Activated T-helper 9 cell treated with anti-CD3 and anti-CD28 coated beads, Interleukin-2, amount 50 U/mL, for 16 hours (primary cell): ENCODE measurements at places on chromosomes 4 and X.

DNA sequence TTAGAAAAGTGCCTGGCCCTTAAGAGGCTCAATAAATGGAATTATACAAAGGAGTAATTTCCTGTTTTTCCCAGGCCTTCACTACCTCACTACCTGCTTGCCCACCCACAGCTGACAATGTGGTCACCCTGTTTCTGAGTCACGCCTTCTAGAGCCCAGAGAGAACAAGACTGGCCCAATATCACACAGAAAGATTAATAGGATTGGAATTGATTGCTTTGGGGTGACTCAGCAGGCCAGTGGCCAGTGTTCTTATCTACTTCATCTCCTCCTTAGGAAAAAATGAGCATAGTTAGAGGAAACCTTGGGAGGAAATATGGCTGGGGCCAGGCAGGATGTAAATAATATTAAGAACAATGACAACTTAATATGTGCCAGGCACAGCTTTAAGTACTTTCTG, 4.5 kb upstream of the FGF16 start:
- no peak for DNase-seq

- DNase-seq = no peak
Observed at GRCh38 chr4:43282534-43282933, 390.0 kb downstream of the GRXCR1 start.

GRCh38 chrX:148530464-148531077, 30.2 kb downstream of the AFF2 start:
- DNase-seq = no peak

- DNase-seq = no peak
Observed at GRCh38 chrX:46254641-46255040, 290.6 kb downstream of the ZNF674 start.

DNA sequence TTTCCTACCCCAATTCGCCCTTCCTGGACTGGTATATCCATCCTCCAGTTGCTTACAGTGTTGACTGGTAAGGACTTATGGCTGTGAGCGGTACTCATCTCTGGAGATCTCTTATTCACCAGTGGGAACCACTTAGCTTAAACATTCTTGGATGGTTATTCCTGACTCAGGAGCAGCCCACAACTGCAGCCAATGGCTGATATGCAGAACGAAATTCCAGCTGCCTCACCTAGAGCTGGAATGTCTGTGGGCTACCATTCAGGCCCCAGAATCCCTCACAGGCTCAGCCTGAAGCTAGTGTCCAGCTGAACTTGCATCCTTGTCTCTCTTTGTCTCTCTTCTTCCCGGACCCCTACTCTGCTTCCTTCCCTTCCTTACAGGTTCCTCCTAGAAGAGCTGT, 138.9 kb upstream of the SMIM31 start:
- no peak for DNase-seq

- no peak for DNase-seq
Observed at GRCh38 chr4:108313546-108314339, 145.0 kb upstream of the LEF1 start.

- DNase-seq = no peak
Observed at GRCh38 chr4:185534866-185535611, at the start of gene PDLIM3. PDLIM3 (minus strand) TSS chr4:185535507; CDS start chr4:185535434, 73 bp downstream.

- no peak for DNase-seq
Observed at GRCh38 chr4:83317671-83318070, 17.0 kb downstream of the HPSE start.

GRCh38 chrX:104113222-104113965, 1.1 kb downstream of the ZCCHC18 start:
- peak; percentile 23 for DNase-seq

GRCh38 chr4:102535398-102536082, 34.4 kb downstream of the NFKB1 start:
- no peak for DNase-seq

DNA sequence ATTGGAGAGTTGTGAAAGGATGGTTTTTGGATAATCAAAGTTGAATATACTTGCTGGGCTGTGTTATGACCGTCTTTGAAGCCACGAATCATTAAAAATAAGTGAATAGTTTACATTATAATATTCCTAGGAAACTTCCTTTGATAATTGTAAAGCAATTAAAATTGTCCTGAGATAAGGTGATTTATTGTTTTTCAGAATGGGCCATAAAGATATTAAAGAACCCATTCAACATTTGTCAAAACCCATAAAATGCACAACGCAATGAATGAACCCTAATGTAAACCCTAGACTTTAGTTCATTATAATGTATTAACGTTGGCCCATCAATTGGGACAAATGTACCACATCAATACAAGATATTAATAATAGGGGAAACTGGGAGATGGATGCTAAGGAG, 11.4 kb downstream of the FHL1 start:
- DNase-seq = no peak

DNA sequence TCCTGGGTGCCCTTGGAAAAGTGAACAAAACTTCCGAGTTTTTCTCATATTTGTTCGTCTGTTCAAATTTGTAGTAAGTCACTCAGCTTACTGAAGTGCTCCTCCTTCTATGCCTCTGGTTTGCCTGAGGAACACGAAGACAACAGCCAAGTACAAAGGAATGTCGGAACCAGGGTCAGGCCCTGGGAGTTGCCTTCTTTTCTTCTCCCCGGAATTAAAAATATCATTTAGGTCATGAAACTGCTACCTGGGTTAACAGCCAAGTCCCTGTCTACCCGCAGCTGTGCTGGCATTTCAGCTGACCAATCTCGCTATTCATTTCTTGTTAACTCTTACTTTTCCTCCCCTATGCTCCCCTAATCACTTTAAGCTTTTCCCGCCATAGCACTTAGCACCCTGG, 137.6 kb upstream of the TEX13D start:
- DNase-seq = no peak

DNA sequence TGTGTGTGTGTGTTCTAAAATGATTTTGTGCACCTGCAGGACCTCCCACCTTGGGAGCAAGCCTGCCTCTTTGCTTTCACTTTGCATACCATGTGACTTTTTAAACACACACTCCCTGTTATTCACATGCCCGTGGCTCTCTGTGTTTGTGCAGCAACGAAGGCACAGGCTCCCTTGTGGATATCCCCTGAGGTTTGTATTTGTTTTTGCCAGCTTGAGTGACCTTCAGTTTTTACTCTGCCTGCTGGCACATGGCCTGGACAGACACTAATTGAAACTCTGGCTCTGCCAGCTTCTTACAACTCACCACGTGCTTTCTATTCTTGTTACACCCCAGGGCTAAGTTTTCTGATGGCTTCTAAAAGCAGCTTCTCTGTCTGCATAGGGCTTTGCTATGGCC, 885.8 kb downstream of the SH3BGRL start:
- no peak for DNase-seq

GRCh38 chr4:25080571-25080970, 49.8 kb upstream of the LGI2 start:
- no peak for DNase-seq

GRCh38 chrX:134533352-134533751, 73.4 kb downstream of the HPRT1 start:
- DNase-seq = no peak

DNA sequence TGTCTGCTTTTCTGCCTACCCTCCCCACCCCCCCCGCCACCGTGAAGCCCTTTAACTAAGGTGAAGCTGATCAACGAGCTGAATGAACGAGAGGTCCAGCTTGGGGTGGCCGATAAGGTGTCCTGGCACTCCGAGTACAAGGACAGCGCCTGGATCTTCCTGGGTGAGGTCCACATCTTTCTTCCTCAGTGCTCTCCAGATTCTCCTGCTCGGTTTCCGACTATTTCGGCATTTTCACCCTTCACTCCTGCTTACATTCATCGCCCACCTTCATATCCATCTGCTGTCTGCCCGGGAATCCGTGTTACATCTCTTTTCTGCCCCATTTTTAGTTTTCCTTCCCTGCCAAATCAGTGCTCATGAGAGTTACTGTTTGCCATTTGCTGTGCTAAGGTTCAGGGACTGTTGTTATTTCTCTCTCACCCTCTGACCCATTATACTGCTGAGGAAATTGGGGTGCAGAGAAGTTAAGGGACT, 459 bp downstream of the RBMX2 start:
- DNase-seq = no peak

GRCh38 chrX:19964017-19964710, 26.7 kb downstream of the BCLAF3 start:
- DNase-seq = peak; percentile 3

DNA sequence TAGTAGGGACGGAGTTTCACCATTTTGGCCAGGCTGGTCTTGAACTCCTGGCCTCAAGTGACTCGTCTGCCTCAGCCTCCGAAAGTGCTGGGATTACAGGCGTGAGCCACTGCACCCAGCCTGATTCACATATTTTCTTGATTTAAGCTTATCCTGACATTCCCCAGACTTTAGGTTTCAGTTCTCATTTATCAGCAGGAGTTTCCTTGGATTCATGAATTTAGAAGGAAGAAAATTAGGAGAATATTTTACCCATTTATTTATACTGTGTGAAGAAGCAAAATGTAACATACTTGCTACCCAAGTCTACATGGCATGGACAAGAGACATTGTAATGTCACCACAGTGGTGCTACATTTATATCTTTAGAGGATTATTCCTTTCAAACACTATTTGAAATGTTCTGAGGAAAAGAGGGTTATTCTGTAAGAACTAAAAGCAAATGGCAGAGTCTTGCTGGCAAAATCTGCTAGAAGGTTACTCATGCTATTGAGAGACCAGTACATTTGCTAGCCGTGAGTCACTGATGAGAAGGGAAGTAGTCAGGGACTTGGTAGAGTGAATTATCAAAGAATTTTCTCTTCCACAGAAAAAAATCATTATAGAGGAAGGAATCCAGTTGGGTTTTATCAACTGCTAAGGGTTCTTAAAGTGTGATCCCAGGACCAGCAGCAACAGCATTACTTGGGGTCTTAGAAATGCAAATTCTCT, 26.1 kb upstream of the CFAP299 start:
- no peak for DNase-seq

DNA sequence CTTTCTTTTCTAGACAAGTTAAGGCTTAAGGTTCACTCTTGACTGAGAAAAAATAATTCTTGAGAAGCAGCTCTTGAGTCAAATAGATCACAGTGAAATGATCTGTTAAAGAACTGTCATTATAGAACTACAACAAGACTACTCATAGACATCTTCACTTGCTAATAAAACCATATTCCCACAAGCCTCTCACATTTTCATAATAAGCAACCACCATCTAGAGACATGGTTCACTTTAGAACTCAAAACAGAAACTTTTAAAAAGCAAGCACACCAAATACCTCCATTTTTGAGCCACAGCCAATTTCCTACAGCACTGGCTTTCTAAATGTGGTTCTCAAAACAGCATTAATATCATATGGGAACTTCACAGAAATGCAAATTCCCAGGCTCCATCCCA, 309.5 kb downstream of the TMA16 start:
- no peak for DNase-seq

DNA sequence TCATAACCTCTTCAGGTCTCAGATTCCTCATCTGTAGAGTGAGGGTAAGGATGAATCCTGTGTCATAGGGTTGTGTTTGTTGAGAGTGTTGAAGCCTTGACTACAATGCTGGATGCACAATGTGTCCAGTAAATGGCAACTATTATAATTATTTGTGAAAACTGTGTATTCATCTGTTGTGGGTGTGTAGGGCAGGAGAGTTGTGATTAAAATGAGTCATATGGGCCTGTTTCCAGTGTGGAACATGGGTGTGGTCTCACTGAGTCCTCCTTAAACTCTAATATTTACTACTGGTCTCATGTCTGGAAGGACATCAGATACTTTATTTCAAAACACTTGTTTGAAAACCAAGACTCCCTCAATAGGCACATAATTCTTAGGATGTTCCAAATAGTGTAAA, 208.5 kb upstream of the CASK start:
- no peak for DNase-seq

GRCh38 chrX:21660156-21660555, 2.0 kb upstream of the KLHL34 start:
- no peak for DNase-seq

- no peak for DNase-seq
Observed at GRCh38 chrX:105646592-105647372, 175.6 kb upstream of the NRK start.

- DNase-seq = no peak
Observed at GRCh38 chr4:72205831-72206230, 174.0 kb downstream of the NPFFR2 start.
